ENCODE measurements at places on chromosomes 12 and 14. TPM values are rescaled to one million over a fixed set of nuclear protein-coding genes. Genes with fewer than 3 reads are reported as not detected.

GRCh38 chr12:28017126-28017872, 44.8 kb upstream of the PTHLH start:
- H3K4me1 ChIP-seq, result no peaks in the 10 kb centered on the region
- H3K4me3 ChIP-seq, result no peak overlapping the region
- no peak overlapping the region for H3K27ac ChIP-seq

DNA sequence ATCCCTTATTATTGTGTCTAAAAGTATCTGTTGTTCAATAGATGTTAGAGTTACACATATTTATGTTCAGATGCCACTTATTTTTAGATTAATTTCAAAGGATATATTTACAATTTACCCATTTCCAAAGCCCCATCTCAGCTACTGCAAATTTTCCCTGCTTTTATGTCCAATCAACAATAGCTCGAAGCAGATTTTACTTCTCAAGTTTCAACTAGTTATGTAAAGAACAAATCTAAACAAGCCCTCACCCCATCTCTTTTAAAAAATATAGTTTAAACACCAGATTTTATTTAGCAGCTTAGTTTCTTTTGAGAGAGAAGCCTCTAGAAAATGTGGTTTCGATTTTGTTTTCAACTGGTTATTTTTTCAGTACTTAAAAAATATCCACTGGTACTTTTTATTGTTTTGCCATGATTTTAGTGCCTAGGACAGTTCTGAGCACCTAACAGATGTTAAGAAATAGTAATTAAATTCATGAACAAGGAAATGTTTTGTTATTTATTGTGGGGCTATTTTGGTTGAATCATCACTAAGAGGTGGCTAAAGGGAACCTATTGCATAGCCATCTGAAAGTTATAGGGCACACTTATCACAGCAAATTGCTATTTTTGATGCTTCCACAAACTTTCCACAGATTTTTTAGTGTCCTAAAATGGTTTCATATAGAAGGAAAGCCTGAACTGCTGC, 96.2 kb upstream of the BMP4 start:
- no peaks in the 10 kb centered on the region for H3K36me3 ChIP-seq
- no peak for DNase-seq
- H3K4me1 ChIP-seq, result no peaks in the 10 kb centered on the region
- H3K4me3 ChIP-seq, result no peak overlapping the region
- peaks cover 4% of the 10 kb centered on the region for H3K27me3 ChIP-seq

CCDC196 gene
- not detected for polyA plus RNA-seq

AACS gene
- 22.7 TPM for polyA plus RNA-seq

GRCh38 chr12:128385736-128386135, 118.8 kb downstream of the TMEM132C start:
- H3K4me3 ChIP-seq, result no peak overlapping the region
- no peak overlapping the region for H3K27ac ChIP-seq
- no peak for DNase-seq
- peaks cover 15% of the 10 kb centered on the region for H3K27me3 ChIP-seq

GRCh38 chr12:63904653-63905052, 60.2 kb downstream of the SRGAP1 start:
- no peak overlapping the region for H3K4me3 ChIP-seq
- H3K36me3 ChIP-seq, result no peaks in the 10 kb centered on the region
- no peak overlapping the region for H3K27ac ChIP-seq

FRMD6 gene
- 7.0 TPM for polyA plus RNA-seq
